NCI-H2107 (cell line): ENCODE measurements at places on chromosomes 1 and 21.

- DNase-seq: no peak
Observed at GRCh38 chr1:186672596-186672995, 7.6 kb downstream of the PTGS2 start.

- DNase-seq: no peak
Observed at GRCh38 chr1:39043513-39043912, 17.4 kb downstream of the NDUFS5 start.

GRCh38 chr1:52455686-52456085 lies 51.3 kb downstream of the PRPF38A start:
- no peak for DNase-seq

DNA sequence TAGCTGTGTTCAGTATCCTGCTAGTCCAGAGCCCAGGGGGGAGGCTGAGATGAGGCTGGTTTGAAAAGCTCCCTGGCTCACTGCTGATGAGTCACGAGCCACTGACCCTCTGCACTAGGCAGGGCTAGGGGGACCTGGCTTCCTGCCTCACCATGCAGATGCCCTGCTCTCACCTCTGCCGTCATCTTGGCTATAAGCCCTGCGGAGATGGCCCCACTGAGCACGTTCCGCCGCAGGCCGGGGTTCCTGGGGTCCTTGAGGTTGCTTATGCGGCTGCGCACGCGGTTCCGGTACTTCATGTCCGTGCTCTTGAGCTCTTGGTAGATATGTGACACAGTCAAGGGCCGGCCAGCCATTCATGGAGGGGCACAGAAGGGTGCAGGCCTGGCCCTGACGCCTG lies 24.1 kb upstream of the ZNF436 start:
- no peak for DNase-seq

DNA sequence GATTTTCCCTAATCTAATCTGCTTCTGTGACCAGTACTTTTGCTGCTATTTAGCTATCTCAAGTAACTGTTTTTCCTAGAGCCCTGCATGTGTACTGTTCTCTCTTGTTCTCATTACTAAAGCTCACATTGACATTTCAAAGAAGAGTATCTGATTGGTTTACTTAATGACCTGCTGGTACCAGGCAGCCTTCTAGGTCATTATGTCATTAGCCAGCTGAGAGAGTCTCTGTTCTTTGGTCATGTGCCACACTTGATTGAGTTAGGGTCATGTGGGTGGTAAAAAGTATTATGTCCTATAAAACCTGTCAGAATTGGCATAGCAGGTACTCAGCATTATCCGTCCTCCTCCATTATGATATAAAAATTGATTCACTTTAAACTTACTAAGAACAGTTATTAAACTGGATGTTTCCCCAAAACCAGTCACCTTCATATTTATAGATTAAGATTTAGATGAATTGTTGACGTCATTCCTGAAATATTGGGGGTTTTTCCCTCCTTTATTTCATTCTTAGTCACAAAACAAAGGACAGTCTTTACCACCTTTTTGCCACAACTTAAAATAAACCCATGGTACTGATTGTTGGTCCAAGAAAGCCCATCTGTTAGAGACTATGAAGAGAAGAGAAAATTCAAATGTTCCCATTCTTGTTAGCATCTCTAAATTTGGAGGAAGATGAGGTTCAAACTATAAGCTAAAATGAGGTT lies 22.2 kb downstream of the FNDC5 start:
- DNase-seq: no peak

GRCh38 chr1:184101571-184101970 lies 50.0 kb downstream of the TSEN15 start:
- no peak for DNase-seq

GRCh38 chr1:207097871-207098324 lies 6.1 kb upstream of the C4BPA start:
- no peak for DNase-seq

DNA sequence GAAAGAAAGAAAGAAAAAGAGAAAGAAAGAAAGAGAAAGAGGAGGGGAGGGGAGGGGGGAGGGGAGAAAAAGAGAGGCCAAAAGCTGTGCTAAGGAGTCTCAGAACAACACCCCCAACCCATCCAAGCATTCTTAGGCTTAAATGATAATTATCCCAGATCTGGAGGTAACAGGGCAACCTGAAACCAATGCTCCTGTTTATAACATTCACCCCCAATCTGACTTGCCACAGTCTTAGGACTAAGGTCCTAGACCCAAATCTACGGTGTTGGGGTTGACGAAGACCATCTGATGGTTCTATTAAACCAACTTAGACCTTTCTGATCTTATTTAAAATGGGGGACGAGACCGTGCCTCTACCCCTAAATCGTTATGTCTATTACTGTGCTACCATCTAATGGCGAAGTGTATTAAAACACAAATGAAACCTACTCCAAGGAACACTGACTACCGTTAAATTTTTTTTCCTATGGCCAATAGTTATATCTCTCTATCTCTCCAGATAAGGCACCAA lies 119.3 kb upstream of the CDC42BPA start:
- peak; percentile 58 for DNase-seq

DNA sequence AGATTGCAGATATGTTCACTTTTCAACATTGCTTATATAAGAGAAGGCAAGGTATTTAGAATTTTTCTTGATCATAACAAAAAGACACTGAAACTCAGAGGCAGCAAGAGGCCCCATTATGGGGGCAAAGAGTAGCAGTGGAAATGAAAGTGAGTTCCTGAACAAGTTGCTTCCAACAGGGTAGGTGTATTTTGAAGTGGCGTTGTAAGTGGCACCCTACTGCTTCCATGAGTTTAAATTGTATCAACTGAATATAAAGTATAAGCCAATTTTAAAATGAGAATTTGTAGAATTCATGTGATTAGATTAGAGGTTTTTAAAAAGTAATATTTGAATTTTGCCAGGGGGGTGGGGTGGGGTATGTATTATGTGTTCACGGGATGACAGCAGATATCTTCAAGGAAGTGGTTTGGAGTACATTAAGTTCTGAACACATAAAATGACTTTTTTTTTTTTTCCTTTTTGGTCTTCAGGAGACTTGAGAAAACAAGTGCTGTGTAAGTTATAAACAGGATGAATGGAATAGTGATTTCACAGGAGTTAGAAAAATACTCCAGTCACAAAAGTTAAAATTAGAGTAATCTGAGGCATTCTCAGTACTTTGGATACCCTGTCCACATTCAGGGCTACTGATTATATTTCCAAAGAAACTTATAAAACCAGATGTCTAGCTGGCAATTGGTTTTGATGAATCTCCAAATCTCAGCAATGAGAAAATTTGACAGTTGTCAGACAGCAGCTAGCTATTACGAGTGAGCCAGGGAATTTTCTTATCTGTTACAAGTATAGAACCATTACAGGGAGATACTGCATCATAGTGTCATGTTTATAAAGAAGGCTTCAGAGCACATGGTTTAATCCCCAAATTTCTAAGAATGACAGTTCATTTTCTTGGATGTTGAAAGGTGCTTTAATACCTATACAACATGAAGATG lies 182.0 kb downstream of the ST6GALNAC3 start:
- no peak for DNase-seq

- no peak for DNase-seq
Observed at GRCh38 chr21:16777041-16777720, 735.7 kb upstream of the CXADR start.

GRCh38 chr1:236259043-236259442 lies 22.7 kb downstream of the ERO1B start:
- DNase-seq: no peak

- no peak for DNase-seq
Observed at GRCh38 chr1:74548961-74549750, 36.7 kb upstream of the LRRC53 start.

- no peak for DNase-seq
Observed at GRCh38 chr1:82108843-82109242, 308.1 kb downstream of the ADGRL2 start.

DNA sequence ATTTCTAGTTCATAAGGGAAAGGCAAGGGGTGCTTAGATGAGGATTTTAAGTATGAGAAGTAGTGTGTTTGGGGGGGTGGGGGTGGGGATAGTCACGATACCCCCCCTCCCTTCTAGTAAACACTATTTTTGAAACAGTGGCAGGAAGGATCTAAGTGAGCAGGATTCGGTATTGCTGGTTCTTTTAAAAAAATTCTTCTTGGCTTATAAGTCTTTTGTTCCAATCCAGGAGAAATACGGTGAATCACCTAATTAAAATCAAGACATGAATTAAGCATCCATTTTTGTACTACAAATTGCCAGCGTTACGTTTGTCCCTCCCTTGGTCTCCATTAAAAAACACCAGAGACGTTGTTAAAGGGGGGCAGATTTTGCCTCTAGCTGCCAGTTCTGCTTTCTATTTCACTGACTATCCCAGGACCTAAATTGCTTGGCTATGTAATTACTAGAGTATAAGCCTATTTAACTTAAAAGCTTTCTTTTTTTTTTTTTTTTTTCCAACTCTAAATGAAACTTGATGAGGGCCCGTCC lies 911 bp downstream of the LMO4 start:
- no peak for DNase-seq

- DNase-seq: peak; percentile 97
Observed at GRCh38 chr1:44354840-44355581, at the start of gene ERI3. Gene ERI3 (minus strand): TSS chr1:44355257. CDS start chr1:44355026, 231 bp downstream.

DNA sequence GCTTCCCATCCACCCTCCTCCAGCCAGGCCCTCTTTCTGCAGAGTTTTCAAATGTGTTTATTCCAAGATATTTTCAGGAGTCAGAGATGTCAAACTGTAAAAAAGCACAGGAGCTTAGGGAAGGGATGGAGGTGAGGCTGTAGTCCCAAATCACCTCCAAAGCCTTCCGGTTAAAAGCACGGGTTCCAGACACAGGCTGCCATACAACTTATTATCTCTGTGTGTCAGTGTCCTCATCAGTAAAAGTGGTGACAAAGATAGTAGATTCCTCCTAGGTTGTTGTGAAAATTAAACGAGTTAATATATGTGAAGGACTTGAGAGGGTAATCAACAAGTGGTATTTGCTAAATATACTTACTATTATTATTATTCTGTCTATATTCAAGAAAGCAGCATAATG lies 15.1 kb downstream of the S100A7A start:
- no peak for DNase-seq

DNA sequence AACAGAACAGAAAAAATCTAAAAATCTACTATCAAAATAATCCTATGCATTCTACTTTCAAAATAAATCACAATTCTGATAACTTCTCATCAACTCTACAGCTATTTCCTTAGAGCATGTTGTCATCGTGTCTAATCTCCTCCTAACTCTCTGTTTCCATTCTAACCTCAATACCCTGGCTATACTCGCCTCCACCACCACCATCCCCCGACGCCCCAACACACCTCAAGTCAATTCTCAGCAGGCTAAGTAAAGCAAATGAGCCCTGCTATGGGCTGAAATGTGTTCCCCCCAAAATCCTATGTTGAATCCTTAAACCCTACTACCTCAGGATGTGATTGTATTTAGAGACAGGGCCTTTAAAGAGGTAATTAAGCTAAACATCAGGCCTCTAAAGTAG lies 34.6 kb downstream of the NRDC start:
- no peak for DNase-seq

DNA sequence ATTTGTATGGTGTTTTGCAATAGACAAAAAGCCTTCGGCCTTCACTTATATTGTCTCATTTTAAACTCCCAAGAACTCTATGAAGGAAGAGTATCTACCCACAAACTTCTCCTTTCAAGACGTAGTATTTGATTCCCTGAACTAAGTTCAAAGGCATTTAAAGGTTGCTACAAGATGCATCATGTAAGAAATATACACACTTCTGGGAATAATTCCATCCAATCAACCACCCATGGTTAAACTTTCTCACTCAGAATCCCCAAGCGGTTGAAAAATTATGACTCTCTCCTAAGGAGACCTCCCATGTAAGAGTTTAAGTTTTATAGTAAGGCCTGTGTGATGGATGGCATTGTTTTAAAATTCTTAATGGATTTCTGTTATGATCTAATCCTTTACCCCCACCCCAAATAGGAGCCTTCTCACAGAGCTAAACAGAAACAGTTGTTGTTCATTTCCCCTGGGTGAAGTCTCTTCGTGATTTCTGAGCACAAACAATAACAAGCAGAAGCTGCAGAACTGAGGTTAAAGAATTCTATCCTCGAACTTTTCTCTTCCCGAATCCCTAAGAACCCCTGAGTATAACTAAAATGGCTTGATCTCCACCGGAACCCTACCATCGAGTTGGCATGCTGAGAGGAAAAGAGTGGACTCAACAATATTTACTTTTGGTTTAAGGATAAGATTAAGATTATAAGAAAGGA lies 185.0 kb downstream of the TGFBR3 start:
- no peak for DNase-seq

- DNase-seq: no peak
Observed at GRCh38 chr1:226653311-226653921, 85.7 kb downstream of the ITPKB start.

DNA sequence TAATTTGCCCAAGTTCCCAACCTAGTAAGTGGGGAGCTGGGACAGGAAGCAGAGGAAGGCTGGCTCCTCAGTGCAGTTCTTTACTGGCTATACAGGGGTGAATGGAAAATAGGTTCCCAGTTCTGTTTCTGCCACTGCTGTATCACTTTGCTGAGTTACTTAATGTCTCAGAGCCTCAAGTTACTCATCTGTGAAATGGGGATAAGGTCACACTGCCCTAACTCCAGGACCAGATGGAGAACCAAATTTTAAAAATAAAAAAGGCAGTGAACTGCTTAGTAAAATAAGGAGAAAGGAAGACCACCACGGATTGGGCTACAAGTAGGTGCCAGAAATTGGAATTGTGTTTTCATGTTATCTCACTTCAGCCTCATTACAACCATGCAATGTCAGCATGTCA lies 147.8 kb downstream of the OMA1 start:
- DNase-seq: no peak

- DNase-seq: no peak
Observed at GRCh38 chr1:199067483-199067882, 428.6 kb downstream of the PTPRC start.

GRCh38 chr1:83552820-83553219 lies 446.1 kb downstream of the TTLL7 start:
- DNase-seq: no peak

DNA sequence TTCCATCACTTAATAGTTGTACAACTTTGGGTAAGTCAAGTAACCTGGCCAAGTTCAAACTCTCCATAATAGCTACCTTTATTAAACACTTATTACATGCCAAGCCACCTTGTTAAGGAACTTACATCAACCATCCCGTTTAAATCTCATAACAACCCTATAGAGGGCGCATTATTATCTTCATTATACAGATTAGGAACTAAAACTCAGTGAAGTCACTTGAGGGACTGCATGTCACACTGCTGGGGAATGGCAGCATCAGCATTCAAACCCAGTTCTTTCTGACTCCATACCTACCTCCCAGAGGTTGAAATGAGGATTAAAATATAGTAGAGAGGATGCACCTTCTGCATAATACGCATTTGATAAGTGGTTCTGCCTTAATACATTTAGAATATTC lies 47.1 kb upstream of the PLA2G2C start:
- no peak for DNase-seq

- DNase-seq: no peak
Observed at GRCh38 chr1:151175041-151175741, 590 bp downstream of the TMOD4 start.

DNA sequence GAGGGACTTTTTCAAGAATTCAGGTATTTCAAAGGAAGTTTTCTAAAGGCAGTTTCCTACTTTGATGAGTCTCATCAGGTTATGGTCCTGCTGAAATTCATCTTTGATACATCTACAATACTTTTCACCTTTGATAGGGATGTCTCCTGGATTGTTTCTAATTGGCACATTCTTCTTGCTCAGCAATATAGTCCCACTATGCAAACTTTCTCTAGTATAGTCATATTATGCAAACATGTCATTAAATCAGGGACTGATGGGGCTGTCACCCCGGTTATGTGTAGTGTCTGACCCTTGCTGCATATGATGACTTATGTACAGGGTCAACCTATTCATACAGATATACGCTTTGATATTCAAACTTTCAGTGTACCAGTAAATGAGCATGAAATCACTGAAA lies 379 bp upstream of the FCRL1 start:
- DNase-seq: no peak

- DNase-seq: no peak
Observed at GRCh38 chr1:24555591-24556413, at the start of gene NCMAP. Gene NCMAP (plus strand): TSS chr1:24556087. CDS start chr1:24595431, 39,344 bp downstream.
